ENCODE measurements at places on chromosomes 11 and 22.

DNA sequence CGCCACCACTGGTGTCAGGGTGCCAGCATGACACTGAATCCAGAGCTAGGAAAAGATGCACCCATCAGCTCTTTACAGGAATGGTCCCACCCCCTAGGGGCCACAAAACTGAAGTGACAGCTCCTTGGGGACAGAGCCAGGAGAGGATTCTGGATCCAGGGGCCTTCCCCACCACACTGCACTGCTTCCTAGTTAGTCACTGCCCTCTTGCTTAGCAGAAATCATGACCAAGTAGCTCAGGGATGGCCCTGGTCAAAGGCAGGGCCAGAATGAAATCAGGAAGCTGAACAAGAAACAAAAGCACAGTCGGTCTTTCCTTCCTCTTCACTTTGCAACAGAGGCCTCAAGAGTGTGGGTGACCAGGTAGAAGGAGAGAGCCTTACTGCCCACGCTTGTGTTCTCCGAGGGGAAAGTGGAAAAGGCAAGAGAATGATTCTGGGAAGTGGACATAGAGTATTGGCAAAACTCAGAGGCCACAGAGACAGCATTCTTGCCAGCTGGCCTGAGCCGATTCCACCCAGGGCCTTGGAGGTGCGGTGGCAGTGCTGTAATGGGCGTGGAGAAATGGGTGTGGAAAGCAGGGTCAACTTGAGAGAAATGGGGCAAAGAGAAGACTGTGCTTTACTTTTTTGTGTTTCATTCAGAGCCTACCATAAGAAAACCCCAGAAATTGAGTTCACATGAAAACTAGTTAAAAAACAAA lies 39.8 kb downstream of the KCNJ1 start:
- no peak for DNase-seq

DNA sequence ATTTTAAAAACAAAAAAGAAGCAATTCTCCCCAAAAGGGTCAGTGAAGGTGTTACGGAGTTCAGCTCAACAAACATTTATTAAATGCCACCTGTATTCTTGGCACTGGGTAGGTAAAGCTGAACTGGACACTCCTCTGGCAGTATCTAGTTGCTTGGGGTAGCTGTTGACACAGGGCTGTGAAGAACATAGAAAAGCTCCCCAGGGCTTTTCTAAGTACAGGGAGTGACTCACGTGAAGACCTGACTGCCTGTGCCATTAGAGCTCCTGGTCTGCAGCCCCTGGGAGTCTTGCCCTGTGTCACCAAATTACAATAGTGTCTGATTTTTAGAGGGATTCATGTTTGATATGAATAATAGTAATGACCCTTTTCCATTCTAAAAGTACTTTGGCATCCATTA lies 43.6 kb downstream of the COA4 start:
- DNase-seq, result no peak

- DNase-seq, result no peak
Observed at GRCh38 chr22:37285937-37286336, 3.6 kb downstream of the CYTH4 start.

- DNase-seq, result no peak
Observed at GRCh38 chr22:20998411-20999336, 3.2 kb downstream of the THAP7 start.

GRCh38 chr11:88404932-88405710 lies 67.6 kb upstream of the CTSC start:
- DNase-seq, result no peak

DNA sequence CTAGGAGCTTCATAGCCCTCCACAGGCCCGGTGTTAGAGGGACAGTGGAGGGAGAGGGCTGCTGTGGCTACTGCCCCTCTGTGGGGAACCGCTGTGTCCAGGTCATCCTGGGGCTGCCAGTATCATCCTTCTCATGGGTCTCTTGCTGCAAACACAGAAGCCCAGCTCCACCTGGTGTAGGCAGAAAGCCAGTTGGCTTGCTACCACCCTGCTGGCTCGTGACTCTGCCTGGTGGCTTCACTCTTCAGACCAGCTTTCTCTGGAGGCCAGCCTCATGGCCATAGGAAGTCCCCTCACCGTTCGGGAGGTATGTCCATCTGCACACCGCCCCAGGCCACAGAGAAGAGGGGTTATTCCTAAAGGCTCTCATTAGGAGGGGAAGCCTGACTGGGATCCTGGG lies 19.4 kb upstream of the SUSD2 start:
- DNase-seq, result no peak

DNA sequence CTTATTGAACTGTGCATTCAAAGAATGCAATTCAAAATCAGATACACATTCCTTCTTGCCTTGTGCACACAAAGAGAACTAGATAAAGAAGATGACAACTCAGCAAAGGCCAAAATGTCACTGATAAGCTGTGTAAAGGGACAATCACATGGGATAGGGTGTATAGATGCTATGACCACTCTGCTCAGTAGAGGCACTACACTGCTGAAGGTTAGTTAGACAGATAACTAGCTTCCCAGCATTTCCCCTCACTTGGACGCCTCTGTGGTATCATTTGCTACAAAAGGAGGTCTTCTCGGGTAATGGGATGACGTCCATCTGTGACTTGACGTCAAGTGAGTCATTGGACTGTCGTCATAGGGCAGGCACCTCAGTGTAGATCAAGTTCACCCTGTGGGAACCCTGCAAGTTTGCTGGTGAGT lies 424.9 kb upstream of the CCDC90B start:
- DNase-seq, result no peak

- DNase-seq, result no peak
Observed at GRCh38 chr11:11937957-11938356, 70.5 kb downstream of the DKK3 start.

DNA sequence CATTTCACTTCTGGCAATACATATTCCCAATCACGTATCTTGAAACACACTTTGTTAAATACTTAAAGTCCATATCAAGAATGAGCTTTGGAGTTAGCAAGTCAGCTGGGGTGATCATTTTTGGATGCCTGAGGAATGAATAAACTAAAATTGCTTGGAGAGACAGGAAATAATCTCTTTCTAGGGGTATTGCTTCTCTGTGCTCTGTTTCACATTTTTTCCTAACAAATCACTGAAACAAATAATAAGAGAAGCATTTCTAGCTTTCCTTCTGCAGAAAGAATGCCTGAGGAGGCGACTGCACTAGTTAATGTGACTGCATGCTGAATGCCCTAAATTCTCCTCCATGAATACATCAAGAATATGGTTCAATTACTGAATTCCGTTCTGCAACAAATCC lies 541.4 kb upstream of the CCDC90B start:
- DNase-seq, result no peak

- no peak for DNase-seq
Observed at GRCh38 chr11:8503910-8504364, 90.1 kb downstream of the STK33 start.

GRCh38 chr11:117557361-117557760 lies 229.7 kb downstream of the CEP164 start:
- no peak for DNase-seq

GRCh38 chr11:107830915-107831540 lies 27.6 kb downstream of the SLC35F2 start:
- DNase-seq, result no peak
